Stimulated activated CD8-positive, alpha-beta memory T cell treated with anti-CD3 and anti-CD28 coated beads, Interleukin-12 subunit alpha, Interleukin-12 subunit beta, amount 100 ng/mL, for 1 hour (primary cell): ENCODE measurements at places on chromosomes 3 and 15.

- no peak for DNase-seq
Observed at GRCh38 chr3:171811913-171812335, 1.6 kb upstream of the PLD1 start.

DNA sequence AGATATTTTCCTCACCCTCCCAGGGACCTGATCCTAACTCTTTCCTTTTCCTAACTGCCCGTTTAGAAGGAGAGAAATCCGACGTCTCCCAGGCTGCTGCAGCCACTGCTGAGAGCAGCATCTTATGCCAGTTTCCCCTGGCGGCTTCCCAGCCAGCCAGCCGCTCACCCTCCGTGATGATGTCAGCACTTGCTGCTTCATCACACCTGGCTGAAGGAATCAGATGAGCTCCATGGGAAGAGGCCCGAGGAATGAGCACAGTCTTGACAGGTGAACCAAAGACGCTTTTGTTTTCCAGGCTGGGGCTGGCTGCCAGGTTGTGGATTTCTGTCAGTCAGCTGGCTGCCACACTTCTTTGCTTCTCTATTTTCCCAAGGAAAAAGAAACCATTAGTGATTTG lies 445.1 kb upstream of the RBMS3 start:
- DNase-seq = no peak

- DNase-seq = no peak
Observed at GRCh38 chr3:64341296-64341695, 116.0 kb upstream of the PRICKLE2 start.

- no peak for DNase-seq
Observed at GRCh38 chr3:109369510-109369909, 32.2 kb upstream of the DPPA4 start.

DNA sequence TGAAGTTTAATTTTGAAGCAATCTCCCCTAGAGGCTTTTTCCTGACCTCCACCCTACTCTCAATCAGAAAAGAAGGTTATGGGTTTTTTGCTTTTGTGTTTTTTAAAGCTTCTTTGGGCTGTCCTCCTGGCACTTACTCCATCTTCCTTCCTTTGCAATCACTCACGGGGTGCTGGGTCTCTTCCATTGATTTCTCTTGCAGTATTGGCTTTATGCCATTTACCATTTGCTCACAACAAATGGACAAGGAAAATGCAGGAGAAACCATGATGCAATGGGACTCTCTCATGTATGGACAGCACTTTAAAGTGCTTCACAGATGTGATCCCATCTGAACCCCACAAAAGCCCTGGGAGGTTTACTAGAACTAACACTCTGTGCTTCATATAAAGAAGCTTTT lies 57.5 kb downstream of the SST start:
- DNase-seq = no peak

GRCh38 chr3:105253225-105253624 lies 113.5 kb upstream of the ALCAM start:
- no peak for DNase-seq

DNA sequence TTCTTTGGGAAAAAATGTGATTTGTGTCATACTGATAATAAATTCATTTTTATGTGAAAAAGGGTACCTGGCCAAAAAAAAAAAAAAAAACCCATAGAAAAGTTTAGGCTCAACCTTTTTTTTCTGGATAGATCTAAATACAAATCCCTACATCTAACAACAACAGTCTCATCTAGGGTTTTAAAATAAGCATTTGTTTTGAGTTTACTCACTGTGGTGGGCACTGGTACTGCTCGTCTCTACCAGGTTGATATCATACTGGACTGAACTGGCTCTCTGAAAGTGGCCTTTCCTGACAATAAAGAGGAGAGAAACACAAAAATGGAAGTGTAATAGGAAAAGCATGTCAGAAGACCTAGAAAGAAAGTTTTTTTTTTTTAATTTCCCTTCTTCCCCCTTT lies 52.0 kb downstream of the FBXO22 start:
- no peak for DNase-seq

- no peak for DNase-seq
Observed at GRCh38 chr3:13122081-13123012, 49.1 kb upstream of the IQSEC1 start.

DNA sequence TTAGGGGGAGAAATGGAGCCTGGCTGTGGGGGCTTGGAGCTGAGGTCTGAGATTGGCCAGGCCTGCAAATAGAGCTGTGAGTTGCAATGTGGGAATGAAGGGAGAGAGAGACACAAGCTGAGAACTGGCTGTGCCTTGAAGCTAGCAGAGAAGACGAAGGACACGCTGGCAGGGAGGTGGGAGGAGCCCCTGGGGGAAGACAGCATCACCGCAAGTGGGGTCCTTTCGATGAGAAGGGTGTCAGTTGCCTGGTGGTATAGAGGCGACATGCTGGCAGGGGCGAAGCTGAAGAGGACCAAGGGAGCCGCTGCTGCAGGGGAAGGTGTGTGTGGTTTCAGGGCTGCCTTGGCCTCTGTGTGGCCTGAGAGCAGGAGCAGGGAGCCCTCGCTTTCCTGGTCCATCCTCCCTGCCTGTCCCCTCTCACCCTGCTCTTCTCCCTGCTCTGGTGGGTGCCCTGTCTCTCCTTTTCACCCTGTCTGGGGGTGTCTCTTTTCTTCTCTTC lies 5.5 kb downstream of the RHCG start:
- DNase-seq = no peak

DNA sequence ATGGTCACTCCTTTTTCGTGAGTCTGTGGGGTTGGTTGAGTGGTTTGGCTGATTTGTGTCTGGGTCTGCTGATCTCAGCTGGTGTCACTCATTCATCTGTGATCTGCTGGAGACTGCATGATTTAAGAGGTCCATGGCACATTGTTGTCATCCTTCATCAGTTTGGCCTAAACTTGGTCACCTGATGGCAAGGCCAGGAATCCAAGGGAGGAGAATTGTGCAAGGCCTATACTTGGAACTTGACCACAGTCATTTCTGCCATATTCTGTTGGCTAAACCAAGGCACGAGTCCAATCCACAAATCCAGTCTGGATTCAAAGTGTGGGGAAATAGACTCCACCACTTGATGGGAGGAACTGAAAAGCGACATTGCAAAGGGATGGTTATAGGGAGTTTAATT lies 67.6 kb downstream of the CMTM8 start:
- DNase-seq = no peak

- no peak for DNase-seq
Observed at GRCh38 chr3:120516136-120516535, 65.3 kb upstream of the FSTL1 start.

- DNase-seq = no peak
Observed at GRCh38 chr15:57423599-57424140, 47.4 kb downstream of the CGNL1 start.

DNA sequence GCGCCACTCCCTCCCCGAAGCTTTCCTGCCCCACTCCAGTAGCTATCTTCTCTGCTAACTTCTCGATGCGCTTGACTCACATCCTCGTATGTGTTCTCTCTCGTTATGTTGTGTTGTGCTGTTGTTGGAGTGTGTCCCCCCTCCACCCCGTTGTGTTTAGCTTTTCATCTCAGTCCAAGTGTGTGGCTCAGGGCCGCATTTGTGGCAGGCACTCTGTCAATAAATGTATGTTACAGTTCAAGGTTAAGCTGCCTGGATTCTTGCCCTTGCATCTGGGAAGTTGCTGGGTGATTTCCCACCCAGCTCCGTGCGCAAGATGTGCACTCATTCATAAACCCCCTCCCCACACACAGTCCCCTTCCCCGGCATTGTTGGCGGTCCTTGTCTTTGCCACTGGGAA lies 71.9 kb downstream of the PGPEP1L start:
- DNase-seq = no peak

GRCh38 chr3:63950698-63951097 lies 38.5 kb upstream of the SCAANT1 start:
- no peak for DNase-seq

DNA sequence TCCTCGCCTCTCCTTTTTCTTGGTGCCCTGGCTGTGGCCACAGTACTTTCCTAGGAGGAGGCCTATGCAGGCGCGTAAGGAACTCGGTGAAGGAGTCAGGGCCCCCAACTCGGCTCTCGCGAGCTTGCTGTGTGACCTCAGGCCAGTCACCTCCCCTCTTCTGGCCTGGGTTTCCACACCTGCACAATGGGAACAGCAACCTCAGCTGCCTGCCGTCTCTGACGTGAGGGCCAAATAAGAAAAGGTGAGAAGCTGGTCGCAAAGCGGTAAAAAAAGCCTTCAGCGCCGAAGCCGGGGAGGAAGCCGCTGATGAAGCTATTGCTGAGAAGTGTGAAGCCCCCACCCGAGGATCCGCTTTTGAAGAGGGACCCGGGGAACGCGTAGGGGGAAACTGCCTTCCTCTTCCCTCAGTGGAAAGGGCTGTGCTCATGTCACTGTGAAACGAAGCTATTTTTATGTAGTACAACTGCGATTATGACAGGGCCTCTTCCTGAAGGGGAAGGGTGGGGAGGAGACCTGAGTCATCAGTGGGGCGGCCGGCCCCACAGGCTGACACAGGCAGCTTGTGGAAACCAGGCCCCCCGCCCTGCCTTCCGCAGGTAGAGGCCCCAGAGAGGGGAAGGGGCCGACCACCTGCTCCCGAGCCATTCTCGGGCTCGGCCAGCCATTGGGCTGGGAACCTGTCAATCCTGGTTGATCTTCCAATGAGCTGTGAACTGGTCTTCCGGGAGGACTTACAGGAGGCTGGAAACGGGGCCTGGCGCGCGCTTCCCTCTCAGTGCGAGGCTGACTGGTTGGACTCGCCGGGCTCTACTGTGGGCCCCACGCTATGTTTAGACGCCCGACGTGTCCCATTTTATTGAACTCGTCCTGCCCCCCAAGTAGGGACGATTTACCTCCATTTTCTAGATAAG lies 18.0 kb upstream of the ANKDD1A start:
- peak; percentile 94 for DNase-seq

DNA sequence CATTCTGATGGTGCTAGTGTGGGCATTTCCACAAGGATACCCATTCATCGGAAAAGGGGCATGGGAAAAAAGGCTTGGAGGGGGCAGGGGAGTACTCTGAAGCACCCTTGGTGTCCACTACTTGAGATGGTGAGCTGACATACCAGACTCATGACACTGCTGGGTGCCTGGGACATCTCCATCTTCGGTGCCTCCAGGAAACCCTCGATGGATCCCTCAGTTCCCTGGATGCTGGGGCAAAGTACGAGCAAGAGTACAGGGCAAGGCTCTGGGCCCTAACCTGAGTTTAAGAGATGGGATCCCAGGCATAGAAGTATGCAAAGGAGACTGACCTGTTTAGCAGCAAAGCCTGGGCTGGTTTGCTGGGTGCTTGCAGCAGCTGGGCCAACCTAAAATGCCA lies 5.2 kb upstream of the IP6K1 start:
- DNase-seq = no peak

DNA sequence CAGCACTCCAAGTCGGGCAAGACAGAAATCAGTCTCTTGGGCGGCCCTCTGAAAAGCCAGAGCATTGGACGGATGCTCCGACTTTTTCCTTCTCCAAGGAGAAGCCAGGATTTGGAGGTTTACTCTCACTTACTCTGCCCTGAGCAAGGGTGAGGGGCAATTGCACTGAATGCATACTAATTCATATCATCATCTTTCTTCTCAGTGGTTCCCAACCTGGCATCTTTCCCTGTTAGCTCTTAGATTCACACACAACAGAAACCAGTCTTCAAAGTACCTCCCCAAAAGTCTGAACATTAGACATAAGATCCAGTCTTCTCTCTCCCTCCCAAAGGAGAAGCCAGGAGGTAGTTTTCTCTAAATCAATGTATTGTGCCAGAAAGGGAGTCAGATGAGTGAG lies 219.2 kb downstream of the GREM1 start:
- DNase-seq = no peak

GRCh38 chr15:100426937-100427336 lies 85.2 kb upstream of the ADAMTS17 start:
- DNase-seq = no peak
